ENCODE measurements at places on chromosomes 7 and 10. TPM values are rescaled to one million over a fixed set of nuclear protein-coding genes. Genes with fewer than 3 reads are reported as not detected.

DNA sequence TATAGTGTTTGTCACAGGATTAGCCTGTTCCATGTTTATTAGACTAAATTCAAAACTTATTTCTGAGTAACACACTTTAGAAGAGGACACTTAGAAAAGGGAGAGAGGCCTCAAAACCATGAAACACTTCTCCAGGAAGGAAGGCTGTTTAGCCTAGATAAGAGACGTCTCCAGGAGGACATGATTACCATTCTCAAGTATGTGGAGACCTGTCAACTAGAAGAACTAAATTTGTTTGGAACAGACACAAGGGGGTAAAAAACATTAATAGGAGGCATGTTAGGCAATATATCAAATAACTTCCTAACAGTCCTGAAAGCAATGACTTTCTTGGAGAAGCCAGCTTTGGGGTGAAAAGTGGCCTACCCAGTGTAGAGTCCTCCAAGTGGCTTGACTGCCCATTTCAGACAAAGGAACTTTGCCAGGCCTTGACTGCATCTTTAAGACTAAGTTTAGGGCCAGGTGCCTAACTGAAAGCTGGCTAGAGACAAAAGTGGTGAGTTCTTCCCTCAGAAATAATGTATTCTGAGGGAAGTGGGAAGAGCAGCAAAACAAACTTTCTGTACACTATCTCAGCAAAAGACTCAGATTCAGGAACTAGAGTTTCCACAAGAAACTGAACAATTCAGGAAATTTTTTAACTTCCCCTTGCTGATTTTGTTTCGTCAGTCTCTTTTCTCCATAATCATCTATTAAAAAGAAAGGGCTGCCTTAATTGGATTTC lies 11.8 kb downstream of the NCOA4 start:
- no peak for DNase-seq

DNA sequence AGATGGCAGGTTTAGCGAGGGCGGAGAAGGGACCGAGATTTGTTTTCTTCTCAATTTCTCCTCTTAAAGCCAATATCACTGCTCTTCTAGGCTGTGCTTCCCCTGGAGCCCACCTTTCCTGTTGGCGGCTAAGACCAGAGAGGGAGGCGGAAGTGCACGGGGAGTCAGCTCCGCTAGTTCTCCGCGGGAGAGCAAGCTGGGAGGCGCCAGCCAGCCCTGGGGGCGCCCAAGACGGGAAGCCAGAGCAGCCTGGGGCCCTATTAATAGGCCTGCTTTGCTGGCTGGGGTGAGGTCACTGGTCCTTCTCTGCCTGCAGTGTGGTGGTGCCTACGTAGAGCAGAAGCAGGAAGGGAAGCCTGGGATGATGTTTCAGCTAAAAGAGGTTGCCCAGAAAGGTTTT lies 61.6 kb downstream of the LSM5 start:
- no peak for DNase-seq

The SFRP5 gene
- total RNA-seq, result 0.69 TPM

GRCh38 chr7:107803009-107803610 lies at the start of gene SLC26A3:
Gene SLC26A3, minus strand, starts transcription at chr7:107803223. Its CDS starts 8,714 bp downstream, at chr7:107794509.
- DNase-seq, result no peak

DNA sequence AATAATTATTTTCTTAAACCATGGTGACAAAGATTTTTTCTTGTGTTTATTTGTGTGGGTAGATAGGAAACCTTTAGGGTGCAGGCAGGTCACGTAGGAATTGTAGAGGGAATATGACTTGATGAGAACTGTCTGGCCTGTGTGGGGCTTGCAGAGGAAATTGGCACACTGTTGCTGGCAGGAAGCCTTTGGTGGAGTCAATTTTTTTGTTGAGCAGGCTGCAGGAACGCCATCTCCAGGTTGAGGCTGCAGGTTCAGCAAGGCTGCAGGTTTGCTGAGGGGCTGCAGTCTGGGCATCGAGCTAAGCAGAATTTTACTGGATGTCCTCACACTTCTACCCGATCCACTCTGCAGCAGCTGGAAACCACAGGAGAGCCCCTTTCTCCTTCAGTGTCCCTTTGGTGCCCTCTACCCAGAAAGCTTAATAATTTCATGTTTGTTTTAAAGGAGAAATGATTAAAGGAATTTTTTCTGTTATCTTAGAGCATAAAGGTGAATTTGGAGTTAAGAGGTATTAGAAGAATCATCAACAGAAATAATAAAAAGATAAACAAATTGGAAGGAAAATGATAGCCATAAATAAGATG lies 37.0 kb downstream of the TBC1D12 start:
- no peak for DNase-seq

The SRI gene
- total RNA-seq, result 42.4 TPM

DNA sequence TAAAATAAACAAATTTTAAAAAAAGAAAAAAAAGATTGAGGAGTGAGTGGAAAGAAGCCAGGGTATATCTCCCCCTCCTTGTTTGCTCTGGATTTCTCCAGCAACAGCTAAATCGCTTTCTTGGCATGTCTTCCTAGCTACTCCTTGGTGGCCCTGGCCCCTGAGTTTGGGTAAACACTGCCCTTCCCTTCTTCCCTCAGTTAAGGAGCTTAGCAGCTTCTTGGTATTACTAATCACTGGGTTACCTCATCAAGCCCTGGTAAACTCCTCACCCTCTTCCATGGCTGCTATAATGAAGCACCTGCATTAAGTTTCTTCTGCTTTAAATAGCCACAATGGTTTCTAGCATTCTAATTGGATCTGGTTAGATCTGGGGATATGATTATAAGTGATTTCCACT lies 269.8 kb downstream of the FZD1 start:
- no peak for DNase-seq

The EXOSC1 gene
- total RNA-seq, result 28.2 TPM

DNA sequence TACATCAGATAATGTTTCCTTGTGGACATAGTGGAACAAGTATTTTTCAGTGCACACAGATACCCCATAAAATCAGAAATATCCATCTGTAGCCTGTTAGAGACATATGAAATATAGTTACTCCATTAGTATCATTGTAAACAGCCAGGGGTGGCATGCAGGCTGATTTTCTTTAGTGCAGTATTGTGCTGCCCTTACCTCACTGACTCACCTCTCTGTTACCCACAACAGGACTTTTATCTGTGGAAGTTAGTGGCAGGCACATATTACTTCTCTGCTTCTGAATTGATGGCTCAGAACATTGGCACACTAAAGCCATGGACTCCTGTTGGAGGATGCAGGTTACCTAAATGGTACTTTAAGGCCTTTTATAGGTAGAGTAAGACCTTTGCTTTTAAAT lies 70.0 kb downstream of the SLC25A40 start:
- no peak for DNase-seq
